ENCODE measurements at places on chromosomes 2 and 18.

DNA sequence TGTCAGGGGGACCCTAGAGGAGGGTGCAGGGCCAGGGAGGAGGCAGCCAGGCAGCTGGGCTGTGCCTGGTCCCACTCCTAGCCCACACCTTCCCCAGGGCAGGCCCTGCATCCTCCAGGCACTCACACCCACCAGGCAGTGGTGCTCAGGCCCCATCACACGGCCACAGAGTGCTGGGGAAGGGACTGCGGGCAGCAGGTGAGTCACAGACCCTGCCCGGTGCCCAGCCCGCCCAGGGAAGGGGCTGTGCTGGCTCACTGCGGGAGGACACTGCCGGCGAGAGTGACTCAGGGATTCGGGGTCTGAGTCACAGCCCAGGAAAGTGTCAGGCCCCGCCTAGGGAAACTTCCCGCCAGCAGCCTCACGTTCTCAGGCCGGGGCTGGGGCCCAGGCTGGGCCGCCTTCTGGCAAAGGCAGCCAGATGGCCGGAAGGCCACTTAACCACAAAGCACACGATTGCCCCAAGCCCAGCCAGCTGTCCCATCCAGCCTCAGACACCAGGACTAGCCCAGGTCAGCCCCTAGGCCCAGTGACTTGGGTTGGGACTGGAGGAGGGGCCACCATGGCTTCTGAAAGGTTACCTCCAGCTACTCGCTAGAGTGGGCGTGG lies 42.2 kb downstream of the BIN1 start:
- DNase-seq, result peak; percentile 87

GRCh38 chr2:230770804-230771203 lies 58.2 kb downstream of the CAB39 start:
- DNase-seq, result no peak

- DNase-seq, result no peak
Observed at GRCh38 chr2:182540252-182540651, 113.4 kb upstream of the PDE1A start.

DNA sequence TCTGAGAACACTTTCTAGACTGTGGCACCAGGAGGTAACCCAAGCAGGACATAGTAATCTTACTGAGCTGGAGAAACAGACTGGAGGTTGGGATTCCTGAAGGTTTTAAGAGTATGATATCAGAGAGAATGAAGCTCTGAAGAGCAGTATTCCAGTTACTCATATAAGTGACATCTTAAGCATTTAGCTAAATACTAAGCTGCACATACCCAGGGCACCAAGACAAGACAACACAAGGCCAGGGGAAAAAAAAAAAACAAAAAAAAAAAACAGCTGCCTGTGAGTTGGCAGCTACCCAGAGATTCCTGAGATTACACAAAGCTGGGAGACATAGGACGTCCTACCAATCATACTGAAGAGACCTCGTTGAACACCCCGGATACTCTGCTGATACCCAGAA lies 175.8 kb downstream of the SRBD1 start:
- DNase-seq, result no peak

DNA sequence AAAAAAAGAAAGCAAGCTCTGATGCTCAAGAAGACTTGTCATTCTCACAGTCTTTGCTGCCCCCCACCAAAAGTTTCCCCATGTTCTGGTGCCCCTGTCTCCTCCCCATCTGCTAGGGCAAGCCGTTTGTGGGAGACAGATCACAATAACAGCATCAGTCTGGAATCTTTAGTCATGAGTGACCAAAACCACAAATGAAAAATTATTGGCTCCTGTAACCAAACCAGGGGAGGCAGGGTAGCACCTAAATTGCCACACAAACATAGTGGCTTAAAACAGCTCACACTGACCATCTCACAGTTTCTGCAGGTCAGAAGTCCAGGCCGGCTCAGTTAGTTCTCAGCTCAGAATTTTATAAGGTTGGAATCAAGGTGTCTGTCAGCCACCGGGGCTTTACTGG lies 9.1 kb upstream of the B3GNT7 start:
- DNase-seq, result no peak

GRCh38 chr2:218744615-218745014 lies 34.0 kb downstream of the TTLL4 start:
- DNase-seq, result no peak

DNA sequence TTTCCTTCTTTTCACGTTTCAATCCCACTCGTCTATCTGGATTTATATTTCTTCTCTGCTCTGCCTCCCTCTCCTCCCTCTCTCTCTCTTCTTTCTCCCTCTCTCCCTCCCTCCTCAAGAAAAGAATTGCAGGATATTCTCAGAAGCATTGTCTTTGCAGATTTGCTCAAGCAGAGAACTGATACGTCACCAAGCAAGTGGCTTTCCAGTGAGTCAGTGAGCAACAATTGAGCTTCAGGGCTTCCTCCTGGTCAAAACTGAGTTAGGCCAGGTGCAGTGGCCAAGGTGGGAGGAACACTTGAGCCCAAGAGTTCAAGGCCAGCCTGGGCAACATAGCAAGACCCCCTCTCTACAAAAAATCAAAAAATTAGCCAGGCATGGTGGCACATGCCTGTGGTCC lies 151.1 kb downstream of the SMAD2 start:
- DNase-seq, result no peak

GRCh38 chr18:69574401-69574800 lies 173.7 kb downstream of the DOK6 start:
- DNase-seq, result no peak

GRCh38 chr2:9780368-9781130 lies 62.7 kb upstream of the TAF1B start:
- DNase-seq, result peak; percentile 58
